NCI-H187 (cell line): ENCODE measurements at places on chromosomes 4 and X.

GRCh38 chr4:113221990-113222389 is 172.5 kb downstream of the ANK2 start:
- no peak for DNase-seq

- DNase-seq = no peak
These were observed 26.8 kb upstream of the CLDN24 start for GRCh38 chr4:183348706-183349659.

- DNase-seq = no peak
These were observed 731.4 kb downstream of the FAT4 start for GRCh38 chr4:126046081-126046614.

DNA sequence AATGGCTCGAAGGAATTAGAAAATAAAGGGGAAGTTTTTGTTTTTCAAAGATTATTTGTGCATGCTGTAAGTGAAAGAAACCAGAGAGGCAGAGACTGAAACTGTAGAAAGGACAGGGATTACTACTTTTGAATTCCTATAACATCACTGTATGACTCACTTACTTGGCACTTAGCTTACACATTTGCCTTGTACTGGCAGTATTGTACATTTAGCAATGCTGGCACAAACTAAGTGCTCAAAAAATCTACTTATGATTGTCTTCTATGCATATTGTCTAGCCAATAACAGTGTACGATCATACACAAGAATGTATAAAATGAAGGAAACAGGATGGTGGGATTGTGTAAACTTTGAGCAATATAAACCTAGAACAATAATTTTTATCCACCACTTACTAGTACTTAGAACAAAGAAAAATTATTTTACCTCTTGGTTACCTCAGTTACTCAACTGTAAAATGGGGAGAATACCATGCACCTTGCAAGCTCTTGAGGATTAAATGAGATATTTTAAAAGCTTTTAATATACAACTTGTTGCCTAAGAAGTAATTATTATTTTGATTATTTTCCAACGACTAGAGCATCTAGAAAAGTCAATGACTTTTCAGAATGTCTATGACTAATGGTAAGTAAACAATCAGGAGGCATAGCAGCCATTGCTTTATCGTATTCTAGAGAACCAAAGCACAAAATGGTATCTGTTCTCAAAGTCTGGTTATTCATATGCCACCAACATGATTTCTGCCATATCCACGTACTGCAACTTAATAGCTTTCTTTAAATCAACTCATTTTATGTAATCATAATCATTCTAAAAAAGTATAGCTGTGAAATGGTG is 4.7 kb downstream of the FAM120C start:
- DNase-seq = no peak

DNA sequence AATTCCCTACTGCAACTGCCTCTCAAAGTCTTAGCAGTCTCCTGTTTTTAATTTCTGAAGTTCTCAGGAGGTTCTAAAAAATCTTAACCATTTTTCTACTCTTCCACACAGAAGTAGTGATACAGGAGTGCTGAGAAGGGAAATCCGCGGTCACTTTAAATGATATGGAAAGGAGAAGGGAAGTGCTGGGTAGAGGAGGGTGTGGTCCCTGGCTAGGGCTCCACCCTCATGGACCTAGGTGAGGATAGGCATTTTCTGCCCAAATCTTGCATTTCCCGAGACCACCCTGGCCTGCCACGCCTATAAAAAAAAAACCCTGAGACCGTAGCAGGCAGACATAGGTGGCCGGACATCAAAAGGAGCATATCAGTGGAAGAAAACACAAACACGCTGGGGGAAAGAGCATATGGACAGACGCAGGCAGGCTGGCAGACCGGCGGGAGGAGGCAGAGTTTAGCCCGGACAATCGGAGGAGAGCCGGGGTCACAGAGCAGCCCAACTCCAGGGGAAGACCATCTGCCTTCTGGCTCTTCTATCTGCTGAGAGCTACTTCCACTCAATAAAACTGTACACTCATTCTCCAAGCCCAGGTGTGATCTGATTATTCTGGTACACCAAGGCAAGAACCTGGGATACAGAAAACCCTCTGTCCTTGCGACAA is 85.7 kb downstream of the POU3F4 start:
- DNase-seq = no peak

DNA sequence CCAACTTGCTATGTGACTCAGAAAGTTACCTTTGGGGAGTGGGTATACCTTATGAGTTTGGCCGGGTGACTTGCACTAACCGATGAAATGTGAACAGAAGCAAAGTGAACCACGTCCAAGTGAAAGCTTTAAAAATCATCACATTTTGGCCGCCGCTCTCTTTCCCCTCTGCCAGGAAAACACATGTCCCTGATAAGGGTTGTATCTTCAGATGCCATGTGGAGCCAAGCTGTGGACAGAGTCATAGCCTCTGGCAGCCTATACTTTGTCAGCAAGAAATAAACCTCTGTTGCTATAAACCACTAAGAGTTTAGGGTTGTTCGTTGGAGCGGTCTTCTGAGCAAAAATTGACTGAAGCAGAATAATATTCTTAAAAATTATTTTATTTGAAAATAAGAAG is 92.3 kb downstream of the PRDM5 start:
- no peak for DNase-seq

DNA sequence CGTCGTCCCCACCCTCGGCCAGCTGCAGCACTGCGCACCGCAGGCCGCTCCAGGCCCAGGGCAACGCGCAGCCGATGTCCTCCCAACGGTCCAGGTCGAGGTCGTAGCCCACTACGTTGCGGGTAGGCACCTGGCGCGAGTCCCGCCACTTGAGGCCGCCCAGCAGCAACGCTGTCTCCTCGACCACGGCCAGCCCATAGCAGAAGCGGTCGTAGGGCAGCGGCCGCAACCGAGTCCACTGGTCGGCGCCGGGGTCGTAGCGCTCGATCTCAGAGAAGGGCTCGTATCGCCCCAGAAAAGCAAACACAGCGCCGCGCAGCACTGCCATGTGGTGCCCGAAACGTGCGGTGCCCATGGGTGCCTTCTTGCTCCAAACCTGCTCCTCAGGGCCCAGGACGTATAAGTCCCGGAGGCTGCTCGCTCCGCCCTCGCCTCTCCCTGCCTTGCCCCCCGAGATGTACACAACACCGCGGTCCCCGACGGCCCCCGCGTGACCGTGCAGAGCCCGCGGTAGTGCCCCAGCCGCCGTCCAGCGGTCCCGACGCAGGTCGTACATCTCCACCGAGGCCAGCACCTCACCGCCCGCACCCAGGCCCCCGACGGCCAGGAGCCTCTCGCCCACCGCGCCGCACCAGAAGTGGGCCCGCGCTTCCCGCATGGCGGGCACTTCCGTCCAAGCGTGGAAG is 2.1 kb downstream of the KLHL34 start:
- no peak for DNase-seq

DNA sequence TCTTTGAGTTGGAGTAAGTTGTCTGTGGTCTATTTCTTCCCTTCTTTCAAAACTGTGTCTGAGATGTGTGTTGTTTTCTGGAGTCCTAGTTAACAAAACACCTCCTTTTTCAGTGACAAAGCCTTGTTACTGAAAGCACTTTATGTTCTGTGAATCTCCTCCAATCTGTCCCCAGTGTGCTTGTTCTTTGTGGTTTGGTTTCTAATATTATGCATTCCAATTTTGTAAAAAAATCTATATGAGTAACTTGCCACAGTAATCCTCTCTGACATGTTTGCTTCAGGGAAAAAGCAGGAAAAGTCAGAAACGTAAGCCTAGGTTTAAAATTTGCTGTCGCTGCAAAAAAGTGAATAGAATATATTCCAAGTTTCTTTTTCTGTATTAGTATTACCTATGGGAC is 12.4 kb downstream of the PRRG1 start:
- DNase-seq = no peak

DNA sequence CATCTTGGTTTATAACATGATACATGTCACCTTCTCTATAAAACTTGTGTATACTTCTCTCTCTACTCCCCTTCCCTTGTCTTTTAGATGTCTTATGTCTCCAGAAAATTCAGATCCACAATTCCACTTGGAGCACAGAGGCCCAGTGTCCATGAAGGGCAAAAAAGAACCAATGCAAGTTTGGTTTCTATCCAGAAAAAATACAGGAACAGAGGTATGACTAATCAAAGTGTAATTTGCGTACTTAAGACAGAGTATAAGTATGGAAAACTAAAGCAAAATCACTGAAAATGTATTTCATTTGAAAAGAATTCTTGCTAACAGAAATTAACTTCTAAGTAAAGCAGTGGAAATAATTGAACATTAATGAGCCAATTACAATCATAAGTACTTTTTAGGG is 46.2 kb downstream of the GUCY1B1 start:
- no peak for DNase-seq

DNA sequence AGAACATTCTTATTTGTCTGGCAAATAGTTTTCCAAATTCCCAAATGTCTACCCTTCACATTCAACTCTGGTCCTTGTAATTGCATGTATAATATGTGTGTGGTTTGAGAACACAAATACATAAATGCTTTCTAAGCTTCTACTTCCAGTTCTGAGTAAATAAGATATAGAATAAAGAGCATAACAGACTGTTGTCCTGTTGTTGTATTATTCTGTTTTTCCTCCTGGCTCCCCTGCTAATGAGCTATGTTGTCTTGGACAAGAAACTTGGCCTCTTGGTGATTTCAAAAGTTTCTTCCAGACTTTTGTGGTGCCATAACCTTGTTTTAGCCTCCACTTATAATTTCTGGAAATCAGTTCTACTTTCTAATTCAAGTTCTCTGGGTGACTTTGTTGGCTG is 75.3 kb upstream of the USP38 start:
- DNase-seq = no peak
